Activated CD8-positive, alpha-beta memory T cell treated with anti-CD3 and anti-CD28 coated beads, Interleukin-2, amount 10 ng/mL, durations not matched to agents 7 days and 5 days (primary cell): ENCODE measurements at places on chromosomes 6 and 20. TPM values are rescaled to one million over a fixed set of nuclear protein-coding genes. Genes with fewer than 3 reads are reported as not detected.

- peak; percentile 59 for DNase-seq
- peaks cover 40% of the 10 kb centered on the region for H3K36me3 ChIP-seq
- no peak overlapping the region for H3K4me3 ChIP-seq
- no peak overlapping the region for H3K27ac ChIP-seq
- H3K27me3 ChIP-seq, result no peaks in the 10 kb centered on the region
- H3K4me1 ChIP-seq, result peaks cover 12% of the 10 kb centered on the region
Measured at GRCh38 chr20:34473262-34473883, 42.8 kb upstream of the DYNLRB1 start.

GRCh38 chr20:31476294-31476585 is 1.2 kb downstream of the REM1 start:
- H3K4me1 ChIP-seq, result no peaks in the 10 kb centered on the region
- H3K4me3 ChIP-seq, result no peak overlapping the region
- H3K27me3 ChIP-seq, result peaks cover 42% of the 10 kb centered on the region
- DNase-seq, result no peak

DNA sequence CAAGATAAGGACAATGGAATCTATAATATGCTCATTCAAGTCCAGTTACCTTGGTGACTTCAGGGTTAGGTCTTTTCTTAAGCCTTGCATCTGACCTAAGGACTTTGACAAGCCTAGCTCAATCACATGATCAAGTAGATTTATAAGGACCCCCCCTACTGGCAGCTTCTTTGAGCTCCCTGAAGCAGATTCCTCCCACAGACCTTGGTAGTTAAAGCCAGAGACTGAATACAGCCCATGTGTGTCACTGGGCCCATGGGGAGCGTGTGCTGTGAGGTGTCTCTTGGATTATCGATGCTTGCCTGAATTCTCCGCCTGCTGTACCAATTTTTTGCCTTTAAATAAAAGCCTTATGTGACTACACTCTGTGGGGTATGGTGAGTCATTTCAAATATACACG is 372.7 kb upstream of the RGS17 start:
- no peak overlapping the region for H3K4me3 ChIP-seq
- H3K27me3 ChIP-seq, result no peaks in the 10 kb centered on the region
- H3K36me3 ChIP-seq, result no peaks in the 10 kb centered on the region
- DNase-seq, result no peak

- H3K27me3 ChIP-seq, result peaks cover 8% of the 10 kb centered on the region
- peaks cover 42% of the 10 kb centered on the region for H3K4me1 ChIP-seq
- H3K27ac ChIP-seq, result no peak overlapping the region
- H3K36me3 ChIP-seq, result peaks cover 6% of the 10 kb centered on the region
Measured at GRCh38 chr6:27894839-27895762, 17.1 kb downstream of the OR2B2 start.

DNA sequence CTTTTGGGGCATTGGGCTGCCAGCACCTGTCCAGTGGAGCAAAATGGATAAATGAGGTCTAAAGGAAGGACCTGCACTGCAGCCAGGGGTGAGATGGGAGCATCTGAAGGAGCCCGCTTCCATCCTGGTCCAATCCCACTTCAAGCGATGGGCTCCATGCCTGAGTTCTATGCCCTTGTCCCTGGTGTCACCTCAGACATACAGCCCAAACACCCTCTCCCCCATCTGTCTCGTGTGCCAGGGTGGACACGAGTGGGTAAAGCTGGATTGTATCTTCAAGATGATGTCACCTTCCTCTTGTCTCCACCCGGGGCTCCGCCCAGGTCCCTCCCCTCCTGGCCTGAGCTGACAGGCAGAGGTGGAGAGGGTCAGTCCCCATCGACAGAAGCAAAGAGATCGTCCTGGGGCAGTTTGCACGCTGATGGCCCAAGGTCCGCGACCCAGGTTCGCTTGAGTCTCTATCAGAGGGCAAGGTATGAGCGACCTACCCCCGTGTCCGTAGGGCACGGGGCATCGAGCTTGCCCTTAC is 544 bp downstream of the SMIM29 start:
- H3K27me3 ChIP-seq, result no peaks in the 10 kb centered on the region
- H3K4me3 ChIP-seq, result peak overlapping the region; percentile 93
- H3K36me3 ChIP-seq, result peaks cover 12% of the 10 kb centered on the region
- H3K27ac ChIP-seq, result peak overlapping the region; percentile 97
- peaks cover 55% of the 10 kb centered on the region for H3K4me1 ChIP-seq
- DNase-seq, result peak; percentile 76

DNA sequence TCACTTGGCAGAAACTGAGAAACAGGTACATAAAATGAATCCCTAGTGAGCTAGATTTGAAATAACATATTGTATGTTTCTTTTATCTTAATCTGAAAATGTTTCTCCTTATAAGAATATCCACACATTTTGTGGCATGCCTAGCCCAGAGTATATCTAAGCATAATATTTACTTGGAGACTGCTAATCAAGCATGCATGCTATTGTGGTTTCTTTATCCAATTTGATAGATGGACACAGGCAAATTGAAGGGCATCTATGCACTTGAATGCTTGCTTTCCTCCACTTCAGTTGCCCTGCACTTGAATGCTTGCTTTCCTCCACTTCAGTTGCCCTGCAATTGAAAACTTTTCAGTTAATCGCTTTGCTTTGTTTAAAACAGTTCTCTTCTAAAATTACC is 729.8 kb downstream of the TBC1D32 start:
- H3K27ac ChIP-seq, result no peak overlapping the region
- H3K4me3 ChIP-seq, result no peak overlapping the region
- H3K27me3 ChIP-seq, result no peaks in the 10 kb centered on the region
- no peaks in the 10 kb centered on the region for H3K36me3 ChIP-seq
- H3K4me1 ChIP-seq, result no peaks in the 10 kb centered on the region
- no peak for DNase-seq

- H3K27ac ChIP-seq, result no peak overlapping the region
- no peaks in the 10 kb centered on the region for H3K27me3 ChIP-seq
- H3K4me1 ChIP-seq, result no peaks in the 10 kb centered on the region
- H3K4me3 ChIP-seq, result no peak overlapping the region
Measured at GRCh38 chr6:50135968-50136367, 86.2 kb upstream of the DEFB112 start.

GRCh38 chr20:21258411-21258810 is 44.7 kb upstream of the XRN2 start:
- no peaks in the 10 kb centered on the region for H3K36me3 ChIP-seq
- no peaks in the 10 kb centered on the region for H3K4me1 ChIP-seq
- H3K27ac ChIP-seq, result no peak overlapping the region
- no peak for DNase-seq
- H3K27me3 ChIP-seq, result no peaks in the 10 kb centered on the region

DNA sequence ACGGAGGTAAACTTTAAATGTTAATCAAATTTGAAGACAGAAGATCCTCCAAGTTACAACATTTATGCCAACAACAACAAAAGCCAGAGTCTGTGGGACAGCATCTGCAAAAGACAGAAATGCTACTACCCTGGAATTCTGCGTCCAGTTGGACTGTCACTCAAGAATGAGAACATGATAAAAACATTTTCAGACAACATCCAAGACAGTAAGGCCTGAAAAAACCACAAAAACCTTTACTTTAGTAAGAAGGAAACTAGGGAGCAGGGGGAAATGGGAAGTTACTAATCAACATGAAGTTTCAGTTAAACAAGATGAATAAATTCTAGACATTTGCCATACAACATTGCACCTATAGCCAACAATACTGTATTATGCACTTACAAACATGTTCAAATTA is 77.6 kb downstream of the MLIP start:
- no peak overlapping the region for H3K27ac ChIP-seq
- H3K36me3 ChIP-seq, result no peaks in the 10 kb centered on the region
- H3K27me3 ChIP-seq, result no peaks in the 10 kb centered on the region
- no peak for DNase-seq
- no peak overlapping the region for H3K4me3 ChIP-seq

DNA sequence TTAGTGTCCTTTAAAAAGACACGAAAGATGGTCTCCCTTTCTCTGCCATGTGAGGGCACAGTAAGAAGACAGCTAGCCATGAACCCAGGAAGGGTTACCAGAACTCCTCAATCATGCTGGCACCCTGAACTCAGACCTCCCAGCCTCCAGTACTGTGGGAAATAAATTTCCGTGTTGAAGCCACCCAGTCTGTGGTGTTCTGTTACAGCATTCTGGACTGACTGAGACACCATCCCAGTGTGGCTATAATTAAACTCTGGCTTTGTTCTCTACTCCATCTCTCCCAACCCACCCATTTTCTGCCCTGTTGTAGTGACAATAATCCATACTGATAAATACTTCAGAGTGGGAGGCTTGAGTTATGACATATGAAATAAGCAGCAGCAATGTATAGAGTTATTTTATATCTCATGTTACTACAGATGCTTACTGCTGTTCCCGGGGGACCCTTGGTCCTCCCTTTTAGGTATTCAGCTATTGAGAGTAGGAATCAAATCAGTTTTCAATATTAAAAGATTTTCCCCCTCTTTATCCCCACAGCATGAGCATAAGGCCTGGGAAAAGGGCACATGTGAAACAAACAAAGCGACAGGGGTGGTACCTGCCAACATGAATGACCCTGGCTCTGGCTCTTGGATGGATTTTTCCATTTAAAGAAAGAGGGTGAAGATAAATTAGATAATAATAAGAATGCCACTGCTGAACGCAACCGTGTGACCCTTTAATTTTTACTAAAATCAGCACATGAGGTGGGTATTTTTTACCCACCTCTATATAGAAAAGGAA is 224.3 kb upstream of the SLC35B3 start:
- H3K4me3 ChIP-seq, result no peak overlapping the region
- H3K27ac ChIP-seq, result no peak overlapping the region
- no peaks in the 10 kb centered on the region for H3K36me3 ChIP-seq
- no peak for DNase-seq
- no peaks in the 10 kb centered on the region for H3K4me1 ChIP-seq

DNA sequence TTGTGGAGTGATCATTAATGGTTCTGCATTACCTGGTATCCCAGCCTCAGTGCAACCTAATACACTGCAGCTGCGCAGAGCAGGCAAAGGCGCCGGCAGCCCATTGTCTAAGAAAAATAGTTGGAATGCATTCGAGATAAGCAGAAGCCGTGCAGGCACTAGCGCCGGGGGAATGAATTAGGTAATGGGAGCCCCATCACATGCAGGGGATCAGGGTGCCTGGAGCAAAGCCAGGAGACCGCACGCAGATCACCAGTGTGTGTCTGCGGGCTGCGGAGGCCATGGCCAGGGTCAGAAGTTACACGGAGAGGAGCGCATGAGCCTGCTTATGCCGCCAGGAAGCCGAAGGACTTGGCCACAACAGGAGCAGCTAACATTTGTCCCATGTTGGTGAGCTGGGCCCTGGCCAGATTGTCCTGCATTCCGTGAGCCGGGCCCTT is 156.8 kb downstream of the DLL1 start:
- H3K4me3 ChIP-seq, result no peak overlapping the region
- no peak overlapping the region for H3K27ac ChIP-seq
- H3K27me3 ChIP-seq, result no peaks in the 10 kb centered on the region
- peak; percentile 8 for DNase-seq

DNA sequence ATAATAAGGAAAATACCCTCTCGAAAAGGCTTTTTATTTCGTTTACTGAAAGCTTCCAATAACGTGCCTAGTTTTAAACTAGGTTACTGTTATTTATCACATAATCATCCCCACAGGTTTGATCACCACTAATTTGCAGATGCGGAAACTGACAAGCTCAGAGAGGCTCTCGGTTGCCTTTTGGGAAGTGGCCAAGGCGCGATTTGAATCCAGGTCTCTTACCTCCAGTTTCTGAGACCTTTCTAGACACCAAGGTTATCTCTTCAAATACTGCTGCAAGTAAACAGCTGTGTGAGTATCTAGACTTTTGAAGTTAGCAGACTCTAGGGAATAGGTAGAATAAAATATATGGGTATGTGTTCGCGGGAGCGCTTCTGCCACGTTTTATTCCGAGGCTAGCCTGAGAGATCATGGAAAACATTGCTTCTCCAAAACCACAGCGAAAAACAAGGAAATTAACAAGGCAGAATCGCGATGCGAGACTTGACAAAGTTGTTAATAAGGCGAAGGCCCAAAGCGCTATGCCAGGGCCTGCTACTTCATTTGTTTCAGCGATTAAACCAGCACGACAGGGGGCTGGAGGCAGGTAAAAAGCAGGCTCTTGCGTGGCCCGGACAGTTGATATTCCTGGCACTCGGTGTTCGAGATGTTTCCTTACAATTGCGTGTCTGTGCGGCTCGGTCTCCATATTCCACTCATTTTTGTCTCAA is 1.8 kb upstream of the JARID2 start:
- no peak for DNase-seq
- H3K27me3 ChIP-seq, result no peaks in the 10 kb centered on the region
- peaks cover 9% of the 10 kb centered on the region for H3K4me1 ChIP-seq
- H3K36me3 ChIP-seq, result peaks cover 5% of the 10 kb centered on the region
- H3K27ac ChIP-seq, result peak overlapping the region; percentile 59
- peak overlapping the region; percentile 93 for H3K4me3 ChIP-seq

DNA sequence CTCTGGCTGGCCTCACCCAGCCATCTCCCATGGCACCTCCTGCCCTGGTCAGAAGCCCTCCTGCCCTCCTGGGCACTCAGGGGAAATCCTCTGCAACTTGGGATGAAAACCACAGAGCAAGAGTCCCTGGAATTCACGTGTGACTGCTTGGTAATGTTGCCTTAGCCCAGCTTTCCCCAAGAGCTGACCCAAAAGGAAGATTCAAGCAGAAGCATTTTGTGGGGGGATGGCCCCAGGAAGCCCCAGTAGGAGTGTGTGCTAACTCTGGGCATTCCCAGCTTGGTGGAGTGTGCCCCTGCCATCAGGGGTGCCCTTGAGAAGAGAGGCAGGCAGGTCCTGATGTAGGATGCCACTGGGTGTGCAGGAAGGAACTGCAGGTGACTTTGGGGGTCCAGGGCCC is 35.5 kb downstream of the SNX5 start:
- H3K4me3 ChIP-seq, result no peak overlapping the region
- H3K27me3 ChIP-seq, result no peaks in the 10 kb centered on the region
- H3K36me3 ChIP-seq, result no peaks in the 10 kb centered on the region

GRCh38 chr6:127515234-127515793 is 3.8 kb downstream of the MTCL3 start:
- peak overlapping the region; percentile 90 for H3K4me3 ChIP-seq
- H3K36me3 ChIP-seq, result peaks cover 28% of the 10 kb centered on the region
- H3K27ac ChIP-seq, result peak overlapping the region; percentile 72
- H3K4me1 ChIP-seq, result peaks cover 46% of the 10 kb centered on the region
- peak; percentile 47 for DNase-seq

DNA sequence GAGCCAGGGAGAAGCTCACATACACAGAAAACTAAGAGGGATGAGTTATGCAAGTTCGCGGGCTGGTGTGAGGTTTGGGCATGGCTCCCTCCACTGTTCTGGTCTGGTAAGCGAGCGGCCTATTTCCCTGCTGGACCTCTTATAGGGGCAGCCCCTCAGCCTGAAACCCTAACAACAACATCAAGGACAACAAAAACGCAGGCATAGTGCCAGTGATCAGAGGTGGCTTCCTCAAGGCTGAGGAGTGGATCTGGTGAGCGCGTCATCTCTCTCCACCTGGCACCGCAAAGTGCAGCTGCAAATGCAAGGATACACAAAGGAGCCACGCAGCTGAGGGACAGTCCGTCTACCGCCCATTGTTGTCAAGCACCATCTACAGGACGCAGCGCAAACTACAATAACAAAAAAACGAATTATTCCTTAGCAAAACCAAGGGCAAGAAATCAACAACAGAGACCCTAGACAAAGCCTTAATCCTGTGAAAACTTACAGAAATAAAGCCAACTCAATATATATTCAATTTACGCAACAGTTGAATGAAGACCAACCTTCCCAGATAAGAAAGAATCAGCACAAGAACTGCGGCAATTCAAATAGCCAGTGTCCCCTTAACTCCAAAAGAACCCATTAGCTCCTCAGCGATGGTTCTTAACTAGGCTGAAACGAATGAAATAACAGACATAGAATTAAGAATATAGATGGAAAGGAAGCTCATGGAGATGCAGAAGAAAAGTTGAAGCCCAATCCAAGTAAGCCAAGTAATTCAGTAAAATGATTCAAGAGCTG is 9.2 kb upstream of the DEFB110 start:
- H3K4me1 ChIP-seq, result no peaks in the 10 kb centered on the region
- H3K36me3 ChIP-seq, result no peaks in the 10 kb centered on the region

The GABRR1 gene
- not detected for total RNA-seq

The ACTL10 gene
- total RNA-seq, result 3.9 TPM

The TNFRSF6B gene
- not detected for total RNA-seq
